ENCODE measurements at places on chromosomes 1 and 21.

GRCh38 chr1:212471286-212471685 lies 38.6 kb downstream of the NENF start:
- DNase-seq = no peak

GRCh38 chr1:174110053-174110452 lies 49.3 kb upstream of the RABGAP1L start:
- no peak for DNase-seq

DNA sequence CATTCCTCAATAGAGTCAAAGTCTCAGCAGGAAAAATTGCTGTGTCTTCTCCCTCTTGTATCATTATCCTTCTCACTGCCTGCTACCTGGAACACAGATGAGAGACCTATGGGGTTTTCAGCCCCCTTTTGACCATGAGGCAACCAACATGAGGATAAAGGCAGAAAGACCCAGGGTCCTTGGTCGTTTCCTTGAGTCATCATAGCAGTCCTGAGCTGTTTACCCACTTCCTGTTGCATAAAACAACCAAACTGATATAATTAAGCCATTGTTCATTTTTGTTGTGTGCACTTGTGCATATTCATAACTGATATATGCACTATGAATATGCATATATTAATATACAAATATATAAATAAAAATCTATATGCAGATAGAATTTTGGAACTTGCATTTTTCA lies 188.3 kb upstream of the MAP1LC3C start:
- no peak for DNase-seq

DNA sequence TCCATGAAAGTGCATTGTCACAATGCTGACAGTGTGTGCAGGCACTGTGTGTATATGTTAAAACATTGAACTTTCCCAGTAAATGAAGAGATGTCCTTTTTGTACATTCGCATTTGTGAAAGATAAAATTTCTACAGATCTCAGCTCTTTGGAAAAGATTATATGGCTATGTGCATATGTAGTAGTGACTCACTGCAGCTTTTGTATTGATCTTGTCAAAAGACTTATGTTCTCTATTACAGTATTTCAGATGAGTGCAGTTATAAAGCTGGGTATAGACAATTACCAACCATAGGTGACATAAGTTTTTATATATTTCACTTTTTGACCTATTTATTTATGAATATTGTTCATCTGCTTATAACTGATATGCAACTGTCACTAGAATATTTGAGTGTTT lies 212.6 kb downstream of the COL24A1 start:
- DNase-seq = no peak

DNA sequence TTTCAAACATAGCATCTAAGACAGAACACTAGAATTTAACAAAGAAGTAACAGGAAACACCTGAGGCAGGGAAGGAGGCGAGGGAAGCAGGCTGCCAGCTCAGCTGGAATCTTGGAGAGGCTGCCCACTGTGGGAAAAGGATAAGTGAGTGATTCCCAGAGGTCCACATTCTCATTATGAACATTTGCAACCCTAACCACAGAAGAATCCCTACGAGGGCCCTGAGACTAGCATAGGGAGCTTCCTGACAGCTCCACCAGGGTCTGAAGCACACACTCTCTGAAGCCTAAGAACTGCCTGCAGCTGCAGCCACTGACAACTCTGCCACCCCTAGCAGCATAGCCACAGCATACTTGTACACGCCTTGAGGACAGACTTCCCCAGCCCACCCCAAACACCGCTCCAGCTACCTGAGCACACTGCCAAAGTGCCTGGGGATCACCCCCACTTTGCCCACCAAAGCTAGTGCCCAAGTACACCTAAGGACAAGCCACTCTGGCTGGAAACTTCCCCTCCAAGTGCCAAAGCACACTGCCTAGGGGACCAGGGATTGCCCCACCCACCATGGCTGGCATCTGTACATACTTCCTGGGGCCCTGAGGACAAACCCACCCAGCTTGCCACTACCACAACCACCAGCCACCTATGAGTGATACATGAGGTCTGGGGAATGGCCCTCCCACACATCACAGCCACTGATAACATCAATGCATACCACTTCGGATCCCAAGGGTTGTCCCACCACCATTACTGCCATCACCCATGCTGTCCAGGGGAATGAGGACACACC lies 76.6 kb upstream of the GUCA2A start:
- DNase-seq = peak; percentile 19

DNA sequence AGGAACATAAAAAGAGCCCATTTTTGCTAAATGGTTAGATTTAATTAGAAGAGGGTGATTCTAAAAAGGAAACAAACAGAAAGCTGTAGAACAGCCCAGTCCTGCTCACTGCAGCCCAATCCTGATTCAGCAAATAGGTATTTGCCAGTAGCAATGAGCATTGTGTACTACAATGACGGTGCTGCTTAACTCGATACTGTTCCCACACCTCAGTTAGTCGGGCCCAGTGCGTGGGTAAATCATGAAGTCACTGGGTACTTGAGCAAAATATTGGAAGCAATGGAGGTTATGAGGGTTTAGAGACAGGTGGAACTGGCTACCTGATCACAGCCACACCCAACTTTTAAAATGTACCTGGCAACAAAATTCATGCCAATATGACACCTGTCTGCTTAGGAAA lies 101.5 kb upstream of the ADGRL2 start:
- DNase-seq = peak; percentile 87

- DNase-seq = no peak
Observed at GRCh38 chr1:157292809-157293564, 154.8 kb upstream of the ETV3 start.

- DNase-seq = no peak
Observed at GRCh38 chr1:19511116-19511515, 25.8 kb upstream of the CAPZB start.

GRCh38 chr1:940107-941014 lies 16.6 kb downstream of the SAMD11 start:
- DNase-seq = peak; percentile 59

GRCh38 chr1:16996845-16997244 lies 14.9 kb downstream of the ATP13A2 start:
- no peak for DNase-seq

GRCh38 chr1:200888349-200888838 lies 6.3 kb upstream of the INAVA start:
- DNase-seq = peak; percentile 83

- no peak for DNase-seq
Observed at GRCh38 chr1:57951390-57951789, 527.5 kb upstream of the DAB1 start.

- DNase-seq = no peak
Observed at GRCh38 chr1:40684669-40685068, 6.8 kb upstream of the NFYC start.

GRCh38 chr1:194795917-194796593 lies 1609.6 kb upstream of the B3GALT2 start:
- no peak for DNase-seq

DNA sequence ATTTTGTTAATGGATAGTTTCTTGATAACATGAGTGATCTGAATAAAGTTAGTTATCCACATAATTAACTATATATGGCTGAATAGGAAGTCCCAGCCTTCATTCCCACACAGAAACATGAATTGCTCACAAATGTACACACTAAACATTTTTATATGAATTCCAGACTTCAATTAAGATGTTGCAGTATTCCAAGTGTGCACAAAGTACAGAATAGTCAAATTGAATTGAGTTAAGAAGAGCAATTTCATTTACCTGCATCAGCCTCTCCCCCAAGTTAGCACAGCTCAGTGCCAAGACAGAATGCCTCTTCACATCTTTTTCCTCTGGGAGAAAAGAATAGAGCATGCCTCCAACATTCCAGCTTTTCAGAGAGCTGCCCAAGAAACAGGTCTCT lies 207.0 kb upstream of the SAMSN1 start:
- DNase-seq = no peak

GRCh38 chr1:117176579-117176978 lies 34.1 kb downstream of the VTCN1 start:
- no peak for DNase-seq

DNA sequence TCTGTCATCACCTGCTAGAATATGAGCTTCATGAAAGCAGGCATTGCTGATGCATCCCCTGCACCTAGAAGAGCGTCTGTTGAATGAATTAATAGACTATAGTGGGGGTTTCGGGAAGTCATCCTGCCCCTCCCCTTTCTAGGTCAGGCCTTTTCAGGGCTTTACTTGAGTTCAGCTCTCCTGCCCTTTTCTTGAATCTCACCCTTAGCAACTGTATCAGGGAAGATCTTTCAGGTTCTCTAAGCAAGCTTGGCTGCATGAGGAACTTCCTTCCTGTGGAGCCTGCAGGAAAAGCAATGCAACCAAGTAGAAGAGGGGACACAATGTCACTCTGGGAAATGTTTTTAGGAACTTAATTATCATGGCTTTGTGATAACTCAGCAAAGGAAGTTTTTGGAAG lies 27.2 kb upstream of the KIAA0040 start:
- no peak for DNase-seq

DNA sequence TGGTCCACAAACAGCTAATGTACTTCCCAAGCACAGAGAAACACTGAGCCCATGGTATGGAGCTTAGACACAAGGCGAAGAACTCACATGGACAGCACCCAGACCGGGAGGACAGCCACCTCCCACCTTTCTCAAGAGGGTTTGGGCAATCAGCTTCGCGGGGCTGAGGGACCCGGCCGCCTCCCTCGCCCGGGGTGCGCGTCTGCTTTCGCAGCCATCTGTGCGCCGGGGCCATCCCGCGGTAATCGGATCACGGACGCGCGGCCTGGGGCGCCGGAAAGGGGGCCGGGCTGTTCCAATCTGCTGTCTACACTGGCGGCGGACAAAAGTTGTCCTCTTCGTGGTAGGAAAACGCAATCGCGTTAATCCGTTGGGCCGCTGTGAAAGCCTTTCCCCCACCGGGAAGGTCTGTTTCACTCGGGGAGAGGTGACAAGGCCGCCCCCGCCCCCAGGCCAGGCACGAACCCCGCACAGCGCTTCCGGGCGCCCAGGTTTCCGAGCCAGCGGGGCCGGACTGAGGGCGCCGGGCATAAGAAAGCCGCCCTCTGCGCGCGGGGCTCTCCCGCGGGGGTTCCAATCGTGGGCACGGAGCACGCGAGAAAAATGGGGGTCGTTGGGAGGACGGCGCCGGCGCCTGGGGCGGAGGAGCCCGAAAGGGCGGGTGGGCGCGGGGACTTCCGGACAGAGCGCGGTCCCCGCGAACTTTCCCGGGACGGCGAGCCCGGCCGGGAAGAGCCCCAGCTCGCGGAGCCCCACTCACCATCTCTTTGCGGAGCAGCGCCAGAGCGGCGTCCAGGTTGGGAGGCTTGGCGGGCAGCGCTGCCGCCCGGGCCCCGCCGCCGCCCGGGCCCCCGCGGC lies 664 bp downstream of the FAM89A start:
- peak; percentile 40 for DNase-seq

- no peak for DNase-seq
Observed at GRCh38 chr1:165492845-165493373, 48.0 kb upstream of the RXRG start.

DNA sequence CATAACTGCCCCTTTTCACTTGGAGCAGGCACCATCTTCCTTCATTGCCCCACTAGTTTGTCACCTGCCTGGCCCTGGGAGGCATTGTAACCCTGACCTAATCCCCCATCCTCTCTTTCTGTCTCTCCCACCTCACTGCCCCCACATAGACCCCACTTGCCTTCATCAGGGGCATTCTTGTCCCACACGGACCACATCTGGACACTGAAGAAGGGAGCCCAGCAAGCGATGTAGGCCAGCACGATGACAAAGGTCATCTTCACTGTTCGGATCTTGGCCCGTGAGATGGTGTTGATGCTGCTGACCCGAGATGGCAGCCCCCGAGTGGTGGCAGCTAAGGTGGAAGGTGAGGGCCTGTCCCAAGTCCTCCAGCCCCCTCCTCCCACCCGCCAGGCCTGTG lies 1.4 kb downstream of the AVPR1B start:
- DNase-seq = no peak

DNA sequence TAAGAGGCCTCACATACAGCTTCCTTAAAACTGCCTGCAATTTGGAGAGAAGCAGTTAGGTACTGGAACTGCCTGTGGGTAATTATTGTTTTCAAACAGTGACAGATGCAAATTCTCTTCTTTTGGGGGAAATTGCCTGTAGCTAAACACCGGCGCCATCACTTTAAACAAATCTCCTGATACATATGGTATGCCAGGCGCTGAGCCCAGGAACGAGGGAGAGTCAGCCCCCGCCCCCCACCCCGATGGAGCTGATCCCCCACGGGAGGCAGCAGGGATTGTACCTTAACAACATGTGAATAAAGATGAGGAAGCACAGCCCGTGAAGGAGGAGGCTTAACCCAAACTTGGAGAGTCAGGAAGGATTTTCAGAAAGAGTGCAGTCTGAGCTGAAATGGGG lies 7.1 kb downstream of the TMEM51 start:
- DNase-seq = no peak

- no peak for DNase-seq
Observed at GRCh38 chr1:52334906-52335528, 31.0 kb downstream of the CC2D1B start.

DNA sequence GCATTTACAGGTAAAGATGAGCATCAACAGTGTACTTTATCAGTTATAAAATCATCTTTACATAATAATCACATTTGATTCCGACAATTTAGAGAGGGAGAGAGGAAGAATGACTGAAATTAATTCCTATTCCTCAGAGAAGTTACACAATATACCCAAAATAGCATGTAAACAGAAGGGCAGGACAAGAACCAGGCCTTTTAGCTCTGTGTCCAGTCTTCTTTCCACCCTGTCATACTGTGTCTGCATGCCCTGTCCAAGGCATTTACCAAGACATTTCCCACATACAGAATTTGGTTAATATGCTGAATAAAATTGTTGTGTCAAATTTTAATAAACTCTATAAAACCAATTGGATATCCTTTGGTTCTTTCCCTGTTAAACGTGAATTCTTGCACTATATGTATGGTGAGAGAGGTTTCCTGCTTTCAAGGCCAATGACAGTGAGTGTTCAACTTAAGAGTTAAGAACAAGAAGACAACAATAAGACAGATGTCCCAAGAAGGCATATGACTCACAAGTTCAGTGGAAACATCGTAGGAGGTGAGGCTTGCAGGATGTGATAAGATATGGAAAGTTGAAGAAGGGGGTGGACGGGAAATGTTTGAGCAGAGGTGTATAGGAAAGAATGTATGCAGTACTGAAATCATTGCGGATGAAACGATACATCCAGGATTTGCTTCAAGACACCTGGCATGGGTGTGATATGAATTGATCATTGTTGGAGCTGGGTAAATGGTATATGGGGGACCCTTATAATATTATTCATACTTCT lies 20.8 kb downstream of the LRRC8B start:
- no peak for DNase-seq

- no peak for DNase-seq
Observed at GRCh38 chr21:38134084-38134873, 122.5 kb upstream of the KCNJ15 start.

GRCh38 chr1:102050556-102050955 lies 53.8 kb upstream of the OLFM3 start:
- no peak for DNase-seq

DNA sequence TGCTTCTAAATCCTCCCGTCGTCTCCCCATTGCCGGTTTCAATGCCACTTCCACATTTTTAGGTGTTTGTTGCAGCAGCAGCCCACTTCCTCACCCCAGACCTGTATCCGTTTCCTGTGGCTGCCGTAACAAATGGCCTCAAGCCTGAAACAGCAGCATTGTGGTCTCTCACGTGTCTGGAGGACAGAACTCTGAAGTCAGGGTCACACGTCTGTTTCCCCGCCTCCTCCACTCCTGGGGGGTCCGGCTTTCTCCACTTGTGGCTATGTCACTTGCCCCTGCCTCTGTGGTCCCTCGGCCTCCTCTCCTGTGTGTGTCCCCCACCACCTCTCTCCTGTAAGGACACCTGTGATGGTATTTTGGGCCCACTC lies 21.8 kb downstream of the TRPM2 start:
- no peak for DNase-seq

- no peak for DNase-seq
Observed at GRCh38 chr1:150567341-150567716, 12.1 kb downstream of the MCL1 start.

Data from ELR (cell line).